Activated CD8-positive, alpha-beta T cell treated with anti-CD3 and anti-CD28 coated beads for 36 hours (primary cell): ENCODE measurements at places on chromosomes 13 and 19. TPM values are rescaled to one million over a fixed set of nuclear protein-coding genes. Genes with fewer than 3 reads are reported as not detected.

DNA sequence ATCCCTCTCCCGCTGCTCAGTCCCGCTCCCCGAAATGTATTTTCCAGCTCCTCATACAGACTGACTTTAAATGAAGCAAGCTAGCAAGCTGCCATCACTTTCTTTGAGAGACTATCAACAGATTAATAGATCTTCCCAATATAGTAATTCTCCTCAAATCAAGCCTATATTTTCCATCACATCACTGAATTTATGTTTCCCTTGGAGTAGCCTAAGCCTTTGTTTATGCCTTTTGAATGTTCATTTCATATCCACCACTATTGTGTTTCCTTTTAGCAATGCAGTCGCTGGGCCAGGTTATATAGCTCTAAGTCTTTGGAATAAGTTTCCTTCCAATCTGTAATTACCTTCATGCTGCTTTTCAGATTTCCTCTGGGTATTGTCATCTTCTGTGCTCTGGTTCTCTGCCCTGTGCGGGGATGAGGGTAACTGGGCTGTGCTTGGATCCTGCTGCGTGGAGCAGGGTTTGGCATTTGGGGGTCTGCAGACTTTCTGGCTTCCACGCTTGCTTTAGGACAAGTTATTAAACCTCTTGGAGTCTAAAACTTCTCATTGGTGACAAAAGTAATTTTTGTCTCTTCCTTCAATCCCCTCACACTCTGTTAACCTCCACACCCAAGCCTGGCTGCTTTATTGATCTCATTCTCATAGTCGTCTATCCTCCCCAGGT lies 256.9 kb downstream of the DLEU7 start:
- no peak overlapping the region for H3K27ac ChIP-seq
- H3K4me1 ChIP-seq, result peaks cover 13% of the 10 kb centered on the region
- no peaks in the 10 kb centered on the region for H3K27me3 ChIP-seq
- DNase-seq, result no peak

DNA sequence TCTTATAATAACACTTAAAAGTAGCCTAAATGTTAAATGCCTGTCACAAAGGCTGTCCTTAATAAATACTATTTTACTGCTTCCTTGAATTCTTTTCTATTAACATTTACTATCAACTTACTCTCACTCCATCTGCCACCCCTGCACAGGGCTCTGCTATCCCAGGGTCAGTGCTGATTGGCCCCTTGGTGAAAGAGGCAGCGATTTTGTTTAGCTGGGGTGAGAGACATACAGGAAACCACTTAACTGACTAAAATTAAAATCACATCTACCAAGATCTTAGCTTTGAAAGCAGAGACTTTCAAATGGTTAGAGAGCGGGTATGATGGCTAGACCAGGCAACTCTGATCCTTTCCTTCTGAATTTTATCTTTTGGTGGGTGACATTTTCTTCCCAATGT lies 149.9 kb upstream of the HTR2A start:
- H3K27me3 ChIP-seq, result peaks cover 4% of the 10 kb centered on the region
- no peaks in the 10 kb centered on the region for H3K36me3 ChIP-seq
- H3K4me3 ChIP-seq, result no peak overlapping the region
- no peak for DNase-seq
- H3K4me1 ChIP-seq, result no peaks in the 10 kb centered on the region
- no peak overlapping the region for H3K27ac ChIP-seq

COLGALT1 gene
- 62.1 TPM for total RNA-seq

PDE4A gene
- 24.6 TPM for total RNA-seq
